Lower leg skin (tissue), 4 donors: ENCODE measurements at places on chromosomes 6 and 20.
A peak's percentile ranks its signal among the peaks of the same experiment; 100 is the strongest.

DNA sequence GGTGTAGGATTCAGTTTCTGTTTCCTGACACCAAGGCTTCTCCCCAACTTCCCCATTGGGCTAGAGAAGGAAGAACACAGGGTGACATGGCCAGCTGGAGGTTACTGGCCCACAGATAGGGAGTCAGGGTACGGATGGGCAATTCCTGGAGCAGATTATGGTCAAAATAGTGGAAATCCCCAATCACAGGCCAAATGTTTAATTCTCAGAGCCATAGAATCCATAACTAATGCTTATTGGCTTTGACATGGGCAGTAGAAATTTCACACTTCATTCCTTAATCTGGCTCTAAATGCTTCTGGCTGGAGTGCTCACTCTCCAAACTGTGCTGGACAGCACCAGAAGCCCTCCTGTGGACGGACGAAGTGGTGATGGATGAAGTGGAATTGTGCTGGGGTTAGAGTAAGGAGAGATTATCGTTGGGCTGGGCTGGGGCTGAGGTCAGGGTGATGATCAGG lies 887 bp downstream of the SIGLEC1 start:
- DNase-seq, result no peak

DNA sequence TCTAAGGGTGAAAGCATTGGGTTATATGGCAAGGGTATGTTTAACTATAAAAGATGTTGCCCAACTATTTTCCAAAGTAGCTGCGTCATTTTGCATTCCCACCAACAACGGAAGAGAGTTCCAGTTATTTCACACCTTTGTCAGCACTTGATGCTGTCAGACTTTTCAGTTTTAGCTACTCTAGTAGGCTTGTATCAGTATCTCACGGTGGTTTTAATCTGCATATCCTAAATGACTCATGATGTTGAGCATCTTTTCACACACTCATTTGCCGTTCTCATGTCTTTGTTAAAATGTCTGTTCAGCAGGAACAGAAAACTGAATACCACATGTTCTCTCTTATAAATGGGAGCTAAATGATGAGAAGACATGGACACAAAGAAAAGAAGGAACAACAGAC lies 122.3 kb downstream of the RNASET2 start:
- DNase-seq, result no peak

DNA sequence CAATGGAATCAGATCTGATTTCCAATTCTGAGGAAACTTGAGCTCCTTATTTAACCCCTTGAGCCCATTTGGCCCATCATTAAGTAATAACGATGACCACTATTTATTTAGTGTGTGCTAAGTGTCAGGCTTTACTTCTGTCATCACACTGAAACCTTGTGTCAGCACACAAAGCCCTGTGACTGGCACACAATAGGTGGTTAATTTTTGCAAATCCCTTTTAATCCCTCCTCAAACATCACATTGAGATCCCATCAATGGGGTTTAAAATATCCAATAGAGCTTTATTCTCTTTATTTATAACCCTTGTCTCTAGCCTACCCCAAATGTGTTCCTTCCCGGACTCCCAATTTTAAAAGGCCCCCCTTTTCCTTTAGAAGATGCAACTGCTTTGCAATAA lies 656.8 kb upstream of the CHD6 start:
- no peak for DNase-seq

GRCh38 chr6:21098744-21099143 lies 494.8 kb upstream of the SOX4 start:
- no peak for DNase-seq

DNA sequence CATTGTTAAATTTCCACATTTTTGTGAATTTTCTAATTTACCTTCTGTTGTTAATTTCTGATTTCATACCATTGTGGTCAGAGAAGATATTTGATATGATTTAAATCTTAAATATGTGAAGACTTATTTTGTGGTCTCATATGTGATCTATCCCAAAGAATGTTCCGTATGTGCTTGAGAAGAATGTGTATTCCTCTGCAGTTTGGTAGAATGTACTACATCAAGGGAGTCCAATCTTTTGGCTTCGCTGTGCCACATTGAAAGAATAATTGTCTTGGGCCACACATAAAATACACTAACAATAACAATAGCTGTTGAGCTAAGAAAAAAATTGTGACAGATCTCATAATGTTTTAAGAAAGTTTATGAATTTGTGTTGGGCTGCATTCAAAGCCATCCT lies 176.2 kb upstream of the PRND start:
- DNase-seq, result no peak

DNA sequence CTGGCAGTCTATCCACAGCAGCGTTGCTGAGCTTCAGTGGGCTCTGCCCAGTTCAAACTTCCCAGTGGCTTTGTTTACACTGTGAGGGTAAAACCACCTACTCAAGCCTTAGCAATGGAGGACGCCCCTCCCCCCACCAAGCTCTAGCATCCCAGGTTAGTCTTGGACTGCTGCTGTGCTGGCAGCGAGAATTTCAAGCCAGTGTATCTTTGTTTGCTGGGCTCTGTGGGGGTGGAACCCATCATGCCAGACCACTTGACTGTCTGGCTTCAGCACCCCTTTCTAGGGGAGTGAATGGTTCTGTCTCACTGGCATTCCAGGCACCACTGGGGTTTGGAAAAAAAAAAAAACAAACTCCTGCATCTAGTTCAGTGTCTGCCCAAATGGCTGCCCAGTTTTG lies 249.7 kb upstream of the SYNCRIP start:
- no peak for DNase-seq

DNA sequence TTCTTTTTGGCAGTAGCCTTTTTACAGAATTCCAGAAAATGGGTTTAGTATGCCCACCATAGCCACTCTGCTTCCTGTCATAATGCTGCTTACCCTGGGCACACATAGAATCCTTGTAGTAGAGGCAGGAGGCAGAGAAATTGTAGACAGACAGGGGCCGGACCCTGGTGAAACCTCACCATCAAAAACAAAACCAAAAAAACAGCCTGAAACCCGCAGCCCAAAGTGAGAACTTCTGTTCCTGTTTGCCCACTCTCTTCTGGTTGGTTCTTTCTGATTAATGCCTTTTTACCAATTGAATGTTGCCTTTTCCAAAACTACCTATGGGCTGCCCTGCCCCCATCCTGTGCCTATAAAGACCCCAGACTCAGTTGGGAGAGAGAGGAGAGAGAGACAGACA lies 188.2 kb downstream of the CDKAL1 start:
- no peak for DNase-seq

GRCh38 chr20:59936409-59936808 lies 3.0 kb upstream of the SYCP2 start:
- no peak for DNase-seq

DNA sequence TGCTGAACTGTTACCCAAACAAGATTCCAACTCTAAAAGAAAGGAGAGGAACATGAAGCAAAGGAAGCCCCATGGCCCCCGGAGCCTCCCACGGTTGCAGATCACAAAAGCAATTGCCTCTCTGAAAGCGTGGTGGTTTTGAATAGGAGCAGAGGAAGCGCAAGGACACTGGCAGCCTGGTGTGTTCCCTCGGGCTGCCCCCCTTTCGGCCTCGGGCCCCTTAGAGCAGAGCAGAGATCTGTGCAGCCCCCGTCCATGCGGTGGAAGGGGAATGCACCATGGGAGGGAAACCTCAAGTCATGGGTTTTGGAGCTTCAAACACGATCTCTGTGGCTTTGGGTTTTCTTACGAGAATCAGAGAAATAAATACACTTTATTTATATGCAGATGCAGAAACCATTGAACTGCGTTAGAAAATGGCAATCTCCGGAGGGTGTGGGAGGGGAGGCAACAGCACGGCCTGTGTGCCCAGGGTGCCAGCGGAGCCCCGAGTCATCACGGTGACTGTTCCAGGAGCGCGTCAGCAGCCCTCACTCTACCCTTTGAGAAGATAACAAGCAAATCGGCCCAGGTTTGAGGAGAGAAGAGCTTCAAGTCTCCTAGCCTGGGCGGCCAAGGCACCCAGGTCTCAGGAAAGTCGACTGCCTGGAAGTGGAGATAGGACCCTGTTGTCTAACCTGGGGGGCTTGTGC lies 20.5 kb downstream of the FOXF2 start:
- DNase-seq, result peak; percentile 58

DNA sequence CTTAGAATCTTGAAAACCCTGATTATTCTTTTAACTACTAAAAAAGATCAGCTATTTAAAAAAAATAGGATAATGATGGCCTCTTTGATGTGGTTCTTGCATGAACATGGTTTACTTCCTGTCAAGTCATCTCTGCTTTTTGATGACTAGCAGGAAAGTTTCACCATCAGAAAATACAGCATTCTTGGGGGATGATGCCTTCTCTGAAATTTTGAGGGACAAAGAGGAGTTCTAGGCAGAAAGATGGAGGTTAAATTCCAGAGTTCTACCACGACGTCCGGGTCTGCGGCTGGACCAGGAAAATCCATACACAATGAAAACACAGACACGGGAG lies 130.4 kb downstream of the OLIG3 start:
- no peak for DNase-seq

GRCh38 chr20:9515741-9516233 lies 1.4 kb downstream of the LAMP5 start:
- DNase-seq, result no peak

- no peak for DNase-seq
Measured at GRCh38 chr6:52362443-52363227, 684 bp downstream of the PAQR8 start.

- no peak for DNase-seq
Measured at GRCh38 chr20:34180460-34181120, 60.6 kb upstream of the ASIP start.

DNA sequence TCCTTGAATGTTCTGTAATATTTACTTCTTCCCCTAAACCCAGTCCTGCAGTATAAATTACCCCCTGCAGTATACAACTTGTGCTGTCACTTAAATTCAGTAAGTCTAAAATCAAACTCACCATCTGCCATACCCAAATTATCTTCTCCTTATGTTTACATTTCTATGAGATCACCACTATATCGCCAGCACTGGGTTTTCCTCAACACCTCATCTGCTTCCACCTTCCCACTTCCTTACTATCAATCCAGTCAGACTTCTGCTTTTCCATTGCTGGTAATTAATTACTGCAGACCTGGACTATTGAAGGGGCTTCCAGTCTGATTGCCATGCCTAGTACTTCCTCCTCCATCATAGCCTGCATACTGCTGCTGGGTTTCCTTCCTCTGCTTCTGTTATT lies 15.2 kb downstream of the EFHC1 start:
- DNase-seq, result no peak

- DNase-seq, result peak; percentile 93
Measured at GRCh38 chr6:27157459-27158315, 89.8 kb upstream of the PRSS16 start.

DNA sequence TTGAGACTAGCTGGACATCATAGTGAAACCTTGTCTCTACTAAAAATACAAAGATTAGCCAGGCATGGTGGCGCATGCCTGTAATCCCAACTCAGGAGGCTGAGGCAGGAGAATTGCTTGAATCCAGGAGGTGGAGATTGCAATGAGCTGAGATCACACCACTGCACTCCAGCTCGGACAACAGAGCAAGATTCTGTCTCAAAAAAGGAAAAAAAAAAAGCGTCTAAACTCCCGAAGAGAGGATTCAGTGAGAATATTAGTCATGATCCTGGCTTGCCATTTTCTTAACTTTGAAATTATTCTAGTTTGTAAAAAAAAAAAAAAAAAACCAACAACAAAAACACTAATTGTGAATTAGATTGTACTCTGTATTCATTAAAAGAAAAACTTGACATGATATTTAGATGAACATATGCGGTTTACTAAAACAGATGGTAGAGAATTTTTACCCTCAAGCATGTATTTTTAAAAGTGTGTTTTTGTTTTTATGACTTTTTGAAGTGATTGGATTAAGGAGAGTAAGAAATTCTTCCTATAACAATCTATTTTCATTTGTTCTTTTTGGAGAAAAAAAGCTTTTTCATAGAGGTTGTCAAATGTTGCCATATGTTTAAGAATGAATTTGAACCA lies 80.7 kb downstream of the UST start:
- DNase-seq, result no peak

- no peak for DNase-seq
Measured at GRCh38 chr6:109093732-109094415, 772 bp downstream of the SESN1 start.

DNA sequence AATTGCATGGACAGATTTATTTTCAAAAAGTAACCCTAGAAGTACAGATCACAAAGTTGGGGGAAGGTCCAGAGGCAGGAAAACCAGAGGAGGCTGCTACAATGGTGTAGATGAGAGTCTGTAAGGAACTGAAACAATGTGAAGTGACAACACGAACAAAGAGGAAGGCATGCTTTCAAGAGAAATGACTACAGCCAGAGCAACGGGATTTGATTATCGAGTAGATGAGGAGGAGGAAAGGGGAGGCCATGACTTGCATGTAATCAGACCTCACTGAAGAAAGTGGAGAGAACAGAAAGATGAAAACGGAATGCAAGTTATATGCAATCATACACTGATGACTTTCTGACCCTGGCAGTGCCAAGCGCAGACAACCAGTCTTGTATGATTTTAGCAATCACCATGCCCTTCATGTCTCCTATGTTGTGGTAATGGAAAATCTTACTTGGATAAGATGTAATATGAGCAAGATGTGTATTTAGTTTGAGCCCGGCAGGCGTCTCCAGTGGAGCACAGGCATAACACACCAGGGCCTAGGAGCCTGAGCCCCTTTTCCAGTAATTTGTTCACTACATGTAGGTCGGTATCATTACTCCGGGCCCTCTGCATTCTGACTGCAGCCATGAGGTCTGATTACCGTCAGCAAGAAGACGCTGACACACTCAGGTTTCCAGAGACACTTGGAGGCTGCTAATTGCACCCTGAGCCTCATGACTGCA lies 34.0 kb upstream of the FAM83C start:
- no peak for DNase-seq

- peak; percentile 82 for DNase-seq
Measured at GRCh38 chr6:11537229-11538051, at the start of gene TMEM170B. Gene TMEM170B (plus strand): TSS chr6:11537749. CDS start chr6:11538278, 529 bp downstream.

DNA sequence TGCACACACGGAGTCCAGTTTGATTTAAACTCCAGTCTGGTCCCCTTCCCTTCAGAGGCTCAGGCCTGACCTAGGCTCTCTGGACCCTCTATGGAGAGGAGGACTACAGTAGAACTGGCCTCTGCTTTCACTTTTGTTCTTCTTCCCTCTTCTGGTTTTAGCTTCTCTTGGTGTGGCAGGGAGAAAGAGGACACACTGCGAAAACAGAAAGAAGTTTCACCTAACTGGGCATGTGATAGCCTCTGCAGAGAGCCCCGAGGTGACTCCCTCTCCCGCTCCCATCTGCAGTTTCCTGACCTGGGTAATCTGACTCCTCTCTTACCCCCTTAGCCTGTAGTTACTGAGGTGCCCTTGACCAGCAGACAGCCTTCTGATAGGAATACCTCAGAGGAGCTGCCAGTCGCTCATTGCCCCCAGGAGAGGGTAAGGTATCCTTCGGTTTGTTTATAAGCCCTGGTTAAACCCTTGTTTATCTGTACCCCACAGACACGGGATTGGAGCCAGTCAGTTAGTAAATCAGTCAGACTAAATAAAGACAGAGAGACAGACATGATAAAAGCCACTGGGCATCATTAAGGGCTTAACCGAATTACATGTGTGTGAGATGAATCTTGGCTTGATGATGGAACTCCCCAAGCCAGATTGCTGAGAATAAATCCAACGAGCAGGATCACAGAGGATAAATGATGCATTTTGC lies 12.0 kb upstream of the DTNBP1 start:
- DNase-seq, result no peak
